Activated naive CD8-positive, alpha-beta T cell treated with anti-CD3 and anti-CD28 coated beads for 36 hours (primary cell): ENCODE measurements at places on chromosomes 16 and 17. TPM values are rescaled to one million over a fixed set of nuclear protein-coding genes. Genes with fewer than 3 reads are reported as not detected.

GRCh38 chr16:14399378-14400284 is 230.4 kb downstream of the PARN start:
- no peak for DNase-seq

GRCh38 chr16:48117217-48118105 is 38.3 kb downstream of the ABCC12 start:
- DNase-seq, result peak; percentile 61

GRCh38 chr17:40058186-40058784 is 4.1 kb upstream of the MED24 start:
- no peak for DNase-seq

- DNase-seq, result no peak
Measured at GRCh38 chr16:9404811-9405210, 313.4 kb downstream of the HAPSTR1 start.

GRCh38 chr17:2957631-2958286 is 105.6 kb downstream of the OR1D5 start:
- DNase-seq, result no peak

GRCh38 chr16:53053967-53054669 is 673 bp upstream of the CHD9 start:
- peak; percentile 13 for DNase-seq

DNA sequence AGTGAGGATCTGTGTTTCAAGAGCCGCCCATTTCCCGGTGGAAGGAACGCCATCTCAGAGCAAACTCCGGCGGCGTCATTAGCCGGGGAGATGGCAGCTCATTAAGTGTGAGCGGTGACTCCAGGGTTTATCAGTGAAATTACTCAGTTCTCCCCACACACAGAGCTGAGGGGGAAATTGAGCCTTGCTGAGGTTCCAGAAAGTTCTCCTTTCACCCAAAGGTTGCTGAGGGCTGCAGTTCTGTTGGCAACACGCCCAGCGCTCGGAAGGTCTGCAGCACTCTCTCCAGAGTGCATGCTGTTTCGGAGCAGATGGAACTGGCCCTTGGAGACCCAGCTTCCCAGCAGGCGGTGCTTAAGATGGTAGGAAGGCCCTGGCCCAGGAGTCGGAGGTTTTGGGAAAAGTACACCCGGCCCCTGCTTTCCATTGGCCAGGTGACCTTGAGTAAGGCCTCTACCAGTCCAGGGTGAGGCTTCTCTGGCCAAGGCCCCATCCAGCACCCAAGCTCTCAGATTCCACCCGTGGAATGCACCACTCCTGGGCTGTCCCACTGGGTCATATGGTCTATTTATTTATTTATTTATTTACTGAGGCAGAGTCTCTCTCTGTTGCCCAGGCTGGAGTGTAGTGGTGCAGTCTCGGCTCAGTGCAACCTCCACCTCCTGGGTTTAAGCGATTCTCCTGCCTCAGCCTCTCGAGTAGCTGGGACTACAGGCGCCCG is 167.7 kb upstream of the CIBAR2 start:
- DNase-seq, result no peak

GRCh38 chr17:19686400-19687090 is 29.8 kb downstream of the SLC47A2 start:
- no peak for DNase-seq

GRCh38 chr17:1604831-1605528 is 23.7 kb downstream of the SLC43A2 start:
- no peak for DNase-seq

DNA sequence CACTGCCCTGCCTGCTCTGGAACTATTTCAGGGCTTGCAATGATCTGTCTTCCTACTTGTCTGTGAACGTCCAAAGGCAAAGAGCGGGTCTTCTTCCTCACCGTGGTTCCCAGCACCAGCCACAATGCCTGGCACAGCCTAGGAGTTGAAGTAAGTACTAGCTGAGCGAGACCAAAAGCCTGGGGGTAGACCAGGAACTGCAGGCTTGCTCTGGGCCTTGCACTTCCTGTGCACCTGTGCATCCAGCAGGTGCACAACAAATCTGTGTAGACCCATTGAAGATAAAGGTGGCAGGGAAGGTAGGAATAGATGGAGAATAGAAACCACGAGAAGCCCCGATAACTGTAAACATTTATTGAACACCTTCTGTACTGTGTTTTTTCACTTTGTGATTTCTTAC is 4.6 kb downstream of the FAM171A2 start:
- no peak for DNase-seq

- no peak for DNase-seq
Measured at GRCh38 chr17:29401258-29401657, 11.1 kb downstream of the TAOK1 start.

DNA sequence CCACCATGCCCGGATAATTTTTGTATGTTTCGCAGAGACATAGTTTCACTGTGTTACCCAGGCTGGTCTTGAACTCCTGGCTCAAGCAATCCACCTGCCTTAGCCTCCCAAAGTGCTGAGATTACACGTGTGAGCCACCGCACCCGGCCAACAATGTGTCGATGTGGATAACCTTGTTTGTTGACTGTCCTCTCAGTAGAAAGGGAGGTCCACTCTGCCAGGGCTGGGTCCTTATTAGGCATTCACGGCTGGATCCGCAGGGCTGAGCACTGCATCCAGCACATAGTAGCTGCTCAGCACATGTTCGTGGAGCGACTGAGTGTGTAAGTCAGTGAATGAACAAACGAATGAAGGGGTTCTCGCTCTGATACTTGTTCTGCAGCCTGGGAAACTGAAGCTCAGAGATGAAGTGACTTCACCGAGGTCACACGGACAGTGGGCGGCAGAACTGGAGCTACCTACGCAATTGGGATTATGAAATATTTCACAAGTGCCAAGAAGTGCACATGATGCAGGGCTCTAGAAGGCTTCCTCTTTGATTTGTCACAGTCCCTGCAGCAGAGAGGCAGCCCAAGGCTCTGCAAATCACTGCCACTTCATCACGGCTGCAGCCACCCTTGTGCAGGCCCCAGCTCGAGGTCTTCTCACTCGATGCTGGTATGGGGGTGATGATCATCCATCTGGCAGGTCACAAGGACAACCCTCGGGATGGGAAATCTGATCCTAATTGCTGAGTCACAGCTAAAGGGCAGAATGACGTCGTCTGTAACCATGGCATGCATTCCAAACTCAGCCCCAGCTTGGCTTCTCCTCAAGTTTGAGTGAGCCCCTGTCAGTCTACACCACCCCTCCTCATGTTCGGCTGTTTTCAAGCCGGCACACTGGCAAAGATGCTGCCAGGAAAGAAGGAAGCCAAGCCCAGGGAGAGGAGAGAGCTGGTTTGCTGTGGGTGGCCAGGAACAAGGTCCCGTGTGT is 28.0 kb upstream of the SNN start:
- DNase-seq, result no peak

DNA sequence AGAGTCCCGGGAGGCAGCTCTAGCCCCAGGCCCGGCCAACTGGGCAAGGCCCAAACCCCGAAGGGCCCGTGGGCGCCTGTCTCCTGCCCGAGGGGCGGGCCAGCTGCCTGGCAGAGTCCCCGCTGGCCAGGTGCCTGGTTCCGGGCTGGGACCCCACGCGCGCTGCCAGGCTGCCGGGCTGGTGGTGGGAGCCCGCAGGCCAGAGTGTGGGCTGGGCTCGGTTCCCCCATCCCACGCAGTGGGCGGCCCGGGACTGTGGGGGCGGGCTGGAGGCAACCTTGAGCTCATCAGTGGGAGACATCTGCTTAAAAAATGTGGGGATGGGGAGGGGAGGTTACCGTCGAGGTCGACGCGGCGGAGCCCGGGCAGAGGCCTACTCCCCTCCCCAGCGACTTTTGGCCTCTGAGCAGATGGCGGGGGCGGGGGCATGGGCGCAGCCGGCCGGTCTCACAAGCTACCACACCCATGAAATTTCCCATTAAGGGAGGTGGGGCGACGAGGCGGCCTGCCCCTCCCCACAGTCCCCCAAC is 176.4 kb upstream of the GSE1 start:
- DNase-seq, result no peak

GRCh38 chr17:77890771-77891170 is 67.7 kb upstream of the TNRC6C start:
- no peak for DNase-seq

- no peak for DNase-seq
Measured at GRCh38 chr17:75367312-75367711, 38.2 kb downstream of the GRB2 start.

GRCh38 chr17:19987897-19988296 is 10.3 kb upstream of the AKAP10 start:
- no peak for DNase-seq

GRCh38 chr17:74373838-74374606 is 6.7 kb downstream of the GPR142 start:
- DNase-seq, result no peak

- DNase-seq, result no peak
Measured at GRCh38 chr16:9362050-9362449, 270.6 kb downstream of the HAPSTR1 start.

GRCh38 chr17:3622977-3623594 is 13.0 kb downstream of the SHPK start:
- DNase-seq, result no peak

GRCh38 chr16:10965440-10966061 is 21.2 kb downstream of the CLEC16A start:
- DNase-seq, result no peak

- no peak for DNase-seq
Measured at GRCh38 chr16:56763291-56763916, 33.5 kb downstream of the NUP93 start.

DNA sequence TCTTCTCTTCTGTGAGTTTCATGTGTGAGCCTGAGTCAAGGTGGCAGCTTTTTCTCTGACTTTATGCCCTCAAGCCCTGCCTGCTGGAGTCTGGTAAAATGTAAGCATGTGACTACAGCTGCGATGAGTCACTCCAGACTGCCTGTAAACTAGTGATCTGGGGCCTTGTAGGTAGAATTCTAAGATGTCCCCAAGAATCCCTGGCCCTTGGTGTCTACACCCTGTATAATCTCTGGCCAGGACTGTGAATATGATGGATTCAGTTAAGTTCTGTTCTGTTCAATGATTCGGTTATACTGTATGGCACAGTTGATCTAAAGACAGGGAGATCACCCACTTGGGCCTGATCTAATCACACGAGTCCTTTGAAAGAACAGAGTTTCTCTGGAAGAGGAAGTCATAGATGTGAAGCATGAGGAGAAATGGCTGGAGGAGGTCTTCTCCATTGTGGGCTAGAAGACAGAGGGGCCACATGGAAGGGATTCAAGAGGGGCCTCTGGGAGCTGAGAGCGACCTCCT is 29.8 kb downstream of the PRSS54 start:
- no peak for DNase-seq

GRCh38 chr16:89096768-89097391 is 3.2 kb downstream of the ACSF3 start:
- DNase-seq, result peak; percentile 66

DNA sequence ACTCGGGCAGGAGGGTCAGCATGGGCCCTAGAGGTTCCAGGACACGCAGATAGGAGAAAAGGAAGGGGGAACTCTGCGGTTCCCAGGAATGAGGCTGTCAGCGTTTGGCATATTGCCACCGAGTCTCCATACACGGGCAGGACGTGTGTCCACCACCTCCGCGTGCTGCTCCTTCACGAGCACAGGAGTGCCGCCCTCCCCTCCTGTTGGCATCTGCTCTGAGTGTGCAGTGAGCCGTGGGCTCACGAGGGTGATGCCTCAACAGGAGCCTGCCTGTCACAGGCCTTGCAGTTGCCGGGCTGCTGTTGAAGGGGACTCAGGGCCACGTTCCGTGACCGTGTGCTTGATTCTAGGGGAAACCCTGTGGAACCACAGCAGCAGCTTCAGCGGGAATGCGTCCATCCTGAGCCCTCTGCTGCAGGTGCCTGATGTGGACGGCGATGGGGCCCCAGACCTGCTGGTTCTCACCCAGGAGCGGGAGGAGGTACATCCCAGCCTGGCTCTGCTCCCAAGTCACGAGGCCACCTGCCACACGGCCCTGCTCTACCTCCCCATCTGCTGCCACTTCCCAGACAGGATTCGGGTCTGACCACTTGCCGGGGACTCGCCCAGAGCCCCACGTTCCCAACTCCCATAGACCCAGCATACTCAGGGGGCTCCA is 14.6 kb downstream of the RGS11 start:
- no peak for DNase-seq

- no peak for DNase-seq
Measured at GRCh38 chr17:49959183-49959935, 9.6 kb upstream of the DLX4 start.

DNA sequence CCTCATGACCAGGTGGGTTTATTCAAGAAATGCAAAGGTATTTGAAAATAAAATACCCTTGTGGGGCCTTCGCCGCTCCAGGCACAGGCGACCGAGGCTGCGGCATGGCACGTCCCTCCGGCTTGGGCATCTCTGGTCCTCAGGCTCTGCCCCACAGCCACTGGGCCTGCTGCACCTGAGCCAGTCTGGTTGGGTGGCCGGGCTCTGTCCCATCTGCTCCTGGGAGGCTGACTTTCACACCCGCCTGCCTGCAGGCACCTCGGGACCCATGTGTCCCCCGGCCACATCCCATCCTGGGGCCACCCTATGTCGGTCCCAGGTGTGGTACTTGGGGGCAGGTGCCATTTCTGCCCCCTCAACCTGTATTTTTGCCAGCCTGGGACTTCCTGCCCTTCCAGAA is 20.9 kb downstream of the OSBPL7 start:
- no peak for DNase-seq

DNA sequence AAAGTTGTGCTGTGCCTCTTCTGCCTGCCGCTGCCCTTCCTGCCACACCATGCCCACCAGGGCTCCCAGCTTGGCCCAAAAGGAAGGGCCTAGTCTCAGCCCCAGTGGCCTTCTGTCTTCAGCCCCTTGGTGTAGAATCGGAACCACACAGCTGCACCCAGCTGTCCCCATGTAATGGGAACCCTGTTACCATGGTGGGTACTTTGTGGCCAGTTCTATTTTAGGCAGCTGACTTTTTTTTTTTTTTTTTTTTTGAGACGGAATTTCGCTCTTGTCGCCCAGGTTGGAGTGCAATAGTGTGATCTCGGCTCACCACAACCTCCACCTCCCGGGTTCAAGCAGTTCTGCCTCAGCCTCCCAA is 163.3 kb upstream of the GSE1 start:
- DNase-seq, result no peak

Gene SOCS1
- total RNA-seq, result 30.8 TPM

Gene CRYBA1
- total RNA-seq, result not detected

Gene KRT17
- not detected for total RNA-seq

Gene C17orf78
- total RNA-seq, result not detected

Gene KRTAP1-1
- total RNA-seq, result not detected

Gene SLC13A5
- total RNA-seq, result not detected

Gene OTOP2
- not detected for total RNA-seq

Gene CCL13
- total RNA-seq, result not detected

Gene RAB37
- 1.8 TPM for total RNA-seq

Gene LRRC75A
- total RNA-seq, result 1.5 TPM

Gene FBXO39
- total RNA-seq, result not detected

Gene ADAMTS18
- total RNA-seq, result not detected

Gene CHST4
- total RNA-seq, result 0.19 TPM
